ENCODE measurements at places on chromosomes 4 and X. TPM values are rescaled to one million over a fixed set of nuclear protein-coding genes. Genes with fewer than 3 reads are reported as not detected.

DNA sequence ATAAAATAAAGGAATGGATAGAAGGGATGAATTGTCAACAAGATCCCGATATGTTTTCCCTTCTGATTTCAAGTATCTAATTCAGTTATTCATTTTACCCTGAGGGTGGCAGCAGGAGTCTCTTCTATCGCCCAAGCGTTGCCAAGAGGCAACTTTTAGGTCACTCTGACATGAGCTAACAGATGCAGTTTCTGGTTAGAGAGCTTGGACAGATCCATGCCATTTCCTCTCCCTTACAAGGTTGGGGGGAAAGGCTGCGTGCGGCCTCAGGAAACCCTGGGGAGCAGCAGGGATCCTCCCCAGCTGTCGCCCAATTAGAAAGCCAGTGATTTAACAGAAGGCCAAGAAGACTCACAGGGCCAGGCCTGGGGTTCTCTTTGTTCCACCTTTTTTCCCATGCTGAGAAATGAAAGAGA is 35.3 kb upstream of the WAS start:
- DNase-seq: peak; percentile 6

- DNase-seq: no peak
Observed at GRCh38 chr4:36024901-36025660, 219.2 kb downstream of the ARAP2 start.

GRCh38 chrX:134544135-134544512 is 84.2 kb downstream of the HPRT1 start:
- no peak for DNase-seq

DNA sequence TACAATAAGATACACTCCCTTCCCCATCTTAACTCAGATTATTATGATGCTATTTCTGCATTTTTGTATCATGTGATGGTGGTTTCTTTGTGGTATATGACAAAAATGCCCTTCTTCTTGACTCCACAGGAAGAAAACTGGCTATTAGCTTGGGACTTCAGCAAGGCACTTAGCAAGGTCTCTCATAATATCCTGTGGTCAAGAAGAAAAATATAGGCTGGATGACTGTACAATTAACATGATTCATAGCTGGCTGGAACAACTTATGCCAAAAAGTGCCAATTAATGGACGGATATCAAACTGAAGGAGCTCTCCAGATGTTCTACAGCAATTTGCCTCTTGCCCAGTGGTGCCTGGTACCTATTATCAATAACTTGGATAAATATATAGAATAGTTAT is 2.3 kb upstream of the MID1IP1 start:
- DNase-seq: no peak

GRCh38 chr4:102760645-102761295 is at the start of gene MANBA:
TSS of gene MANBA (minus strand) at chr4:102760968. CDS start at chr4:102760894, 74 bp downstream.
- DNase-seq: no peak

DNA sequence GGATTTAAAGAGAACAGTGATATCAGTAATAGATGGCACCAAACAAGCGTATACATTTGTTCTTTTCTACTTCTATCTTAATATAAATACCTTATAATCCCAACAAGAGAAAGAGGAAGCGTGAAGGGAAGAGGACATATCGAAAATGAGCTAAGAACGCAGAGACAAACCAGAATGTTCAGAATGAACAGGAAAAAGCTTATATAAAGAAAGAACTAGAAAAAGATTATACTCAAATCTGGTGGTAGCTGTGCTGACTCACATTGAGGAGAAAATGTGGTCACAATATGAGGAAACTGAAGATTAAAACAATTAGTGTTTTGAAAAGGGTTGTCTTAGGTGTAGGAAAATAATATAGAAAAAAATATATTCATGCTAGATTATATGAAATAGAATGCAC is 2.0 kb upstream of the GPR34 start:
- no peak for DNase-seq

- DNase-seq: no peak
Observed at GRCh38 chrX:108036298-108036973, 8.4 kb upstream of the VSIG1 start.

DNA sequence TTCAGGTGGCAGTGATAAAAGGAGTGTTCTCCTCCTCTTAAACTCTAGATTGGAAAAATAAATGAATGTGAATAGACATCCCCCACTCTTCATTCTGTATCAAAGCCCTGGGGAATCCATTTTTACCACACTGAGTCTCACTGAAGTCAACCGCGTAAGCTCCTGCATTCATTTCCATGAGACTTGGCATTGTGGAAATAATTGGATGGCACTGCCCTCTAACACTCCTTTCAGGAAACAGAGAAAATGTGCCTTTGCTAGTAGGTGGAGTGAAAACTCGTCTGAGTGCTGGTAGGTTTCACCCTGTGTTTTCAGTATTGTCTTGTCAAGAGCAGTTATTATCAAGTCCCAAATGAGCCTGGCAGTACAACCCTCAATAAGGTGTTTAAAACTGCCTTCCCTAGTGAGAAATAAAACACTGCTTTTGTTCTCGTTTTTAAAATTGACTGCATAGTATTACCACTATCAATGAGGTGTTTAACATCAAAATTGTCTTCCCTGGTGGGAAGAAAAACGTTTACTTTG is 9.7 kb upstream of the CDKN2AIP start:
- DNase-seq: no peak

DNA sequence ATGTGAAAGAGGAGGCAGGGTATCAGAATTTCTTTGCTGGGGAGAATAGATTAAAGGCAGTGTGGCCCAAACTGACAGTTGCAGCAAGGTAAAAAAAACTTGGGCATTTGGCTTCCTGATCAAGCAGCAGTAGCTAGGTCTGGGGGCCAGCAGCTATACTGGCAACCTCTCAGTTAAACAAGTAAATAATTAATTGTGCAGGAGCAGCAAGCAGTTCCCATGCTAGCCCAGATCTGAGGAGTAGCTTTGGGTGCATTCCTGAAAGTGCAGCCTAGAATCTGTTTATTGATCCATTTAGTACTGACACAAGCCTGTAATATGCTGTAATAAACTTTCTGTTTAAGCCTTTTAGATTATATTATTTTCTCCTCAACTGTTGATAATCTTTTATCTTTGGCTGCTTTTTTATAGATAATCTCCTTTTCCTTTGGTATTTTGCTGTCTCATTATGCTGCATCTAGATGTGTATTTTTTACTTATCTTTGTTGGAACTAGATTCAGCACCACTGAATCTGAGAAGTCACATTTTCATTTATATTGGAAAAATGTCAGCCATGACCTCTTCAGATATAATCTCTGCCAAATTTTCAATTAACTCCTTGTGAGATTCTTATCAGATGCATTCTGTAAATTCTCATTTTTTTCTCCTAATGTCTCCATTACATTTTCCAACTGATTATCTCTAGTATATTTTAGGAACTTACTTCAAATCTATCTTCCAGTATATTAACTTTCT is 276.3 kb downstream of the STPG2 start:
- no peak for DNase-seq

- no peak for DNase-seq
Observed at GRCh38 chr4:74549936-74550335, 105.0 kb downstream of the AREG start.

GRCh38 chrX:65671286-65671685 is 3.8 kb downstream of the MSN start:
- DNase-seq: no peak

GRCh38 chr4:136651932-136652331 is 880.4 kb downstream of the PCDH18 start:
- no peak for DNase-seq

GRCh38 chrX:140149761-140150160 is 184.4 kb upstream of the CXorf66 start:
- no peak for DNase-seq

Gene DCX
- polyA plus RNA-seq: not detected

Gene INTS6L
- polyA plus RNA-seq: 4.2 TPM

Gene ANXA5
- polyA plus RNA-seq: 591 TPM

Gene MAGEB10
- polyA plus RNA-seq: not detected

Gene MAGEC2
- polyA plus RNA-seq: not detected

Gene BANK1
- 0.43 TPM for polyA plus RNA-seq

Gene TCEAL1
- 30.9 TPM for polyA plus RNA-seq

Gene BTC
- polyA plus RNA-seq: not detected
